HuH-7.5 (cell line): ENCODE measurements at places on chromosomes 11 and 22.

DNA sequence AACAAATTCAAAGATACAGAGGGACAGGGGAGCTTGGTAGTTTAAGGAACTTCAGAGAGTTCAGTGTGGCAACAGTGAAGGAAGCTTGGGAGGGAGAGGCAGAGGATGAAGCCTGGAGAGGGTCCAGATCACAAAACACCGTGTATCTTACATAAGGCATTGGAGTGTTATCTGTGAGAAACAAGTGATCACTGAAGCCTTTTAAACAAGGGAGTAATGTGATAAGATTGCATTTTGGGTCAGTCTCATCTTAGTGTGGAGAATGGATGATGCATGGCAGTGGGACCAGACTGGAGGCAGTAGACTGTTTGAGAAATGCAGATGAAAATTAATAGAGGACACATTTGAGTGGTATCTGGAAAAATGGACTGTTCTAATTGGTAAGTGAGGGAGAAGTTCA, 79.4 kb downstream of the EXT2 start:
- DNase-seq, result no peak

DNA sequence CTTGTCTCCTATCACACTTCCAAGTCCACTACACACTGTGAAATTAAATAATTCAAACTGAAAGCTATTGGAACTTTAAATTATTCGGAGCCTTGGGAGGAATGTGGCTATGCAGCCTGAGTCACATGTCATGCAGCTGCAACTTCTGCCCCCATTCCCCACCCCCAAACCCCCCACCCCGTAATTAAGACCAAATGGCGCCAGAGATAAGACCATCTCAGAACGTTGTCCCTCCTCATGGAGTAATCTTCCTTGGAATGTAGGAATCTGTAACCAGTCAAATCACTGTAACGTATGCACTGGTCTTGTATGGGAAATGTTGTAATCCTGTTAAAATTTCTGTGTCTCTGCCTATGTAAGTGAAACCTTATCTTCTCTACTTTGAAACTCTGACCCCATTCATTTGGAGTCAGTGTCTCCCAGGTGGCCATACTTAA, 37.0 kb downstream of the GAB2 start:
- DNase-seq, result no peak

DNA sequence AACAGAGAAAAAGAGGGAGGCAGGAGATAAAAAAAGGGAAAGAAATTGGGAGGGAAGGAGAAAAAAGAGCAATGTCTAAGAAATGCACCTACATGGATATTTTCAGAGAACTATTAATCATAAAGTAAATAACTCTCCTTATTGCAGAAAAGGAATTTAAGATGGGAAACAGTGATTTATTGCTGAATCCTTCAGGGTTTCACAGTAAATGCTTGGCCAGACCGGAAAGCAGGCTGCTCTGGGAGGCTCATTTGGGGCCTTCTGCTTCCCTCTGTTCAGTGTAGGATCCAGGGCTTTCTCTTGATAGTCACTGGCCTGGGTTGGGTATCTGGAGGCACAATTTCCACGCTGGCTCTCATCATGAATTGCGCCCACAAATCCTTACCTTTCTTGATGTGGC, 324.3 kb upstream of the SORL1-AS1 start:
- no peak for DNase-seq

- no peak for DNase-seq
Observed at GRCh38 chr11:68460741-68461574, at the start of gene PPP6R3. TSS of gene PPP6R3 (plus strand) at chr11:68460752. CDS start at chr11:68537665, 76,913 bp downstream.

GRCh38 chr22:19879992-19880785, 25.5 kb upstream of the GNB1L start:
- no peak for DNase-seq

GRCh38 chr22:19723232-19723982, at the start of gene GP1BB:
TSS of gene GP1BB (plus strand) at chr22:19723539. CDS start at chr22:19723570, 31 bp downstream.
- DNase-seq, result peak; percentile 87

- no peak for DNase-seq
Observed at GRCh38 chr22:17985606-17986005, 38.8 kb downstream of the MICAL3 start.

GRCh38 chr11:114174712-114175495, 115.4 kb downstream of the ZBTB16 start:
- DNase-seq, result no peak

GRCh38 chr11:73495731-73496130, 102.2 kb downstream of the FAM168A start:
- DNase-seq, result no peak

GRCh38 chr11:45141171-45141570, 5.3 kb upstream of the PRDM11 start:
- no peak for DNase-seq

DNA sequence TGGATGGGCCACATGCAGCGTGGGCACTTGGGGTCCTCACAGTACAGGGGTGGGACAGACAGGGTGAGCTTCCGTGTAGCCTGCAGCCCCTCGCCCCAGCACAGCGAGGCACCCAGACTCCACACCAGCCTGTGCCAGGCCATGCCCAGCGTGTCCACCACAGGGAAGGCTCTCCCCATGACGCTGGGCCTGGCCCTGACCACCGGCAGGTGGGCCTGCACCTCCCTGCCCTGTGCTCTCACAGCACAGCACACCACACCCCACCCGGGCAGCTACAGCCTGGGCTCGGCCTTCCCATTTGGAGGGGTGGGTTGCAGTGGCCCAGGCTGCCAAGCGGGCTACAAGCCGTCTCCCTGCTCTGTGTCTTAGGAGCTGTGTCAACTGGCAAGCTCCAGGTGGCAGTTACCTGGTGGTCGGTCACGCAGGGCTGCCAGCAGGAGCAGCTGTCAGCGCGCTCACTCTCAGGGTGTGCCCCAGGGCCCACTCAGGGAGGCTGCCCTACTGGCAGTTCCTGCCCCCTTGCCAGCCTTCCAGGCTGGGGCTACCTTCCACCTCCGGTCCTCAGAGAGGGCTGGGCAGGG, 4.6 kb downstream of the MOB2 start:
- DNase-seq, result no peak
